WTC11 (cell line): ENCODE measurements at places on chromosomes 1 and 21. TPM values are rescaled to one million over a fixed set of nuclear protein-coding genes. Genes with fewer than 3 reads are reported as not detected.

DNA sequence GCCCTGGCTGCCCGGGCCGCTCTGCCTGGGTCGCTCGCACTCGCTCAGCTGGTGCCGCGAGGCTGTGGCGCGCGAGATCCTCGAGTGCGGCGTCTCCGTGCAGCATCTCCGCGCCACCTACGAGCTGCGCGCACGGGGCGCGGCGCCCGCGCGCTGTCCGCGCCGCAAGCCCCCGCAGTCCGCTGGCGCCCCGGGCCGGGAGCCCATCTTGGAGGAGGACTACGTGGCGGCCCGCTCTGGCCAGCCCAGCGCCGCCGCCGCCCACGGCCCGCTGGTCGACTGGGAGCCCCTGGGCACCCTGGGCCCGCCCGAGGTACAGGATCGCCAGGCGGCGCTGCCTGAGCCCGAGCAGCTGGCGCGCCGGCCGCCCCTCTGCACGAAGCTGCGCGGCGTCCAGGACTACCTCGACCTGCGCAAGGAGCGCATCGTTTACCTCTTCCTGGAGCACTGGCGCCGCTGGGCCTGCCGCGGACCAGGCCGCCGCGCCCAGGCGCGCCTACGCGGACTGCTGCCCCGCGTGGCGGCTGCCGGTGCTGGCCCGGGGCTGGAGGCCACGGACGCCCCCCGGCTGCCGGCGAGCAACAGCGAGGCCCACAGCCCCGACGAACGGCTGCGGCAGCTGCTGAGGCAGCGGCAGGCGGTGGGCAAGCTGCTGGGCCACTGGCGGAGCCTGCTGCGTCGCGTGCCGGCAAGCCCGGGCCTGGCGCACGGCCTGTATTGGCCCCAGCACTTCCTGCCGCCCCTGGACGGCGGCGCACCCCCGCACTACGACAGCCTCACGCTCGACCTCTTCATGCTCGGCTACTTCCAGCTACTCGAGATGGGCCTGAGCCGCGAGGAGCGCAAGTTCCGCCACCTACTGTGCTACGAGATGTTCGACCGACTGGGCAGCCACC, 10.9 kb downstream of the TNFRSF25 start:
- H3K36me3 ChIP-seq = peaks cover 2% of the 10 kb centered on the region; the same call in 1 of the 2 replicates
- H3K27ac ChIP-seq = no peak overlapping the region
- H3K27me3 ChIP-seq = no peaks in the 10 kb centered on the region
- H3K4me1 ChIP-seq = peaks cover 19% of the 10 kb centered on the region
- no peak overlapping the region for H3K4me3 ChIP-seq

DNA sequence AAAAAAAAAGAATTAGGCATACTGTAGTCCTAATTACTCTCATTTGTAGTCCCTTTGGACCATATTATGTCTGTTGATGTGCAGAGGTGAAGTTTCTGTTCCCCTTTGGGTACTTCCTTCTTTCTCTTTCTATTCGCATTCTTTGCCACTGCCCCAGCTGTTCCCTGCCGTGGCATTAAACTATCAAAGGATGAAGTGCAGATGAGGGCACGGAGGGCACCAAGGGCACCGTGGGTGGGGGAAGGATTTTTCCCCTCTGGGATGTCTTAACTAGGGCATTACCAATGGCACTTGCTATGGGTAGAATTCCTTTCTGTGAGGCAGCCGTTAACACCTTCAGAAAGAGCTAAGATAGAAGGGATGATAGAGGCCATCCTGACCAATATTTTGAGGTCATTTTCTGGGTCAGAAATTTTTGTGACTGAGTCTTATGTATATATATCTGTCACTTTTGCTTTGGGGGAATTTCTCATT, 4.9 kb upstream of the MAPKAPK2 start:
- H3K27me3 ChIP-seq = peaks cover 40% of the 10 kb centered on the region
- no peak overlapping the region for H3K27ac ChIP-seq
- no peak for DNase-seq
- H3K4me3 ChIP-seq = no peak overlapping the region
- H3K4me1 ChIP-seq = peaks cover 10% of the 10 kb centered on the region

The MAEL gene
- total RNA-seq = 0.25 to 0.26 TPM in 2 of 3 replicates, not detected in the other

The SLFNL1 gene
- total RNA-seq = 0.05 TPM in 1 of 3 replicates, not detected in the others

DNA sequence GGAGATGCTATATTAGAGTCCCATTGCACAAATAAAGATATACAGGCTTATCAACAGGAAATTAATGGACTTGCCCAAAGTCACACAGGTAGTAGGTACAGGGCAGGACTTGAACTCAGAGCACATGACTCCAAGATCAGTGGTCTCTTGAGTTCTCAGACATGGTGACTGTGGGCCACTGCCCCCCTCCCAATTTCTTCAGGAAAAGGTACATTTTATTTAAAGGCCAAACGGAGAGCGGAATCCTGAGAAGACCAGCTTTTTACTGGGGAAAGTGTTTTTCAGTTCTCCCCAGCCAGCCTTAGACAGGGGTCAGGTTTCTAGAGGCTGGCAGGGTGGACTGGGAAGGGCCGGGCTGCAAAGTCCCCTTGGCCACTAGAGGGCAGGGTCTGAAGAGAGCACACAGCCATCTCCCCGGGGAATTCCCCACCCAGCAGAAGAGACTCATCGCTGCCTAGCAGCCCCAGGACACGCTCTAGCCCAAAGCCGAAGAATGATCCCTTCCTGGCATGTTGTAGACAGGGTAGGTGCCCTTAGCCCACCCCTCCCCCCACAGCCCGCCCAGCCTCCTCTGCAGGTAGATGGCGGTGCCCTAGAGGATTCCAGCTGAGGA, 29.7 kb downstream of the ACP6 start:
- no peak overlapping the region for H3K4me3 ChIP-seq
- H3K36me3 ChIP-seq = peaks cover 7% of the 10 kb centered on the region; the same call in 1 of the 2 replicates
- H3K27ac ChIP-seq = no peak overlapping the region
- H3K27me3 ChIP-seq = no peaks in the 10 kb centered on the region
- H3K4me1 ChIP-seq = peaks cover 11% of the 10 kb centered on the region

DNA sequence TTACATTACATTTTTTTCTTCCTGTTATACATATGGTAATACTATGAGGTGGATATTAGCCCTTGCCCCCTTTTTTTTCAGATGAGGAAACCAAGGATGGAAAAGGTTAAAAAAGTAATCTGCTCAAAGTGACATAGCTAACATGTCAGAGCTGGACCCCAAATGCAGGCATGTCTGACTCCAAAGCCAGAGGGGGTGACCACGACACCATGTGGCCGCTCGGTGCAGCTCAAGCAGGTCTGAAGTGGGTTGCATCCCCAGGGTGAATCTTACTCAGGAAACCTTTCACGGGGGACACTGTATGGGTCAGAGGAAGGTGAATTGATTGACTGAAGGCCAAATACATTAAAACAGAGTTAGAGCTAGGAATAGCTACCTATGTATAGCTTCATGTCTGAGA, 34.8 kb downstream of the CD34 start:
- H3K27ac ChIP-seq = no peak overlapping the region
- peaks cover 7% of the 10 kb centered on the region for H3K4me1 ChIP-seq
- peak; percentile 32 for DNase-seq
- no peaks in the 10 kb centered on the region for H3K36me3 ChIP-seq
- H3K4me3 ChIP-seq = no peak overlapping the region

The LORICRIN gene
- total RNA-seq = not detected in 3 replicates

DNA sequence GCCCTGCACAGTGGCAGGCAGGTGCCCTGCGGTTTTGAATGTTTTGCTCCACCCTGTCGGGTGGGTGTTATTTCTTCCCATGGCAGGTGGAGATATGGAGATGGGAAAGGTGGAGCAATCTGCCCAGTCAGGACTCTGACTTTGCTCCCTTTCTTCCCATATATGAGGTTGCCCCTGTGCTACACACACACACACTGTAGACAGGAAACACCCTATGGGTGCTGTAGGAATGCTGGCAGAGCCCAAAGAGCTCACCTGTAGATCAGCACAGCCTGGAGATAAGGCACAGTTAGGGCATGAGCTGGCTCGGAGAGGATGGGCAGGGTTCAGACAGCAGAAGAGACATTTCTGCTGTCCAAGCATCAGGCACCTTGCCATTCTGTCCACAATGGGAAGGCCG, 246.0 kb upstream of the AJAP1 start:
- H3K27ac ChIP-seq = no peak overlapping the region
- no peaks in the 10 kb centered on the region for H3K4me1 ChIP-seq
- peaks cover 80% of the 10 kb centered on the region for H3K36me3 ChIP-seq
- H3K27me3 ChIP-seq = peaks cover 10% of the 10 kb centered on the region
